Fibroblast of villous mesenchyme (primary cell): ENCODE measurements at places on chromosomes 5 and 9.

GRCh38 chr5:16726538-16726946, 109.7 kb upstream of the RETREG1 start:
- DNase-seq: no peak

- DNase-seq: no peak
Measured at GRCh38 chr5:138998521-138998920, 123.4 kb upstream of the LRRTM2 start.

GRCh38 chr9:135080286-135081263, 6.9 kb upstream of the OLFM1 start:
- DNase-seq: no peak

- DNase-seq: no peak
Measured at GRCh38 chr5:142046191-142046590, 33.4 kb upstream of the GNPDA1 start.

GRCh38 chr5:96816411-96816939, 8.7 kb upstream of the ERAP1 start:
- DNase-seq: no peak
